Hindlimb muscle (tissue), 1 donor: ENCODE measurements at places on chromosomes 2 and 18. TPM values are rescaled to one million over a fixed set of nuclear protein-coding genes. Genes with fewer than 3 reads are reported as not detected.

Gene NRP2
- 11.1 TPM for polyA plus RNA-seq

Gene CAPN14
- polyA plus RNA-seq, result 0.09 TPM

Gene NCL
- 613 TPM for polyA plus RNA-seq

Gene RPS27A
- 1,898 TPM for polyA plus RNA-seq

Gene GPR75
- polyA plus RNA-seq, result 1.9 TPM

Gene SPEG
- polyA plus RNA-seq, result 208 TPM

Gene QPCT
- 8.4 TPM for polyA plus RNA-seq

Gene FOXI3
- 0.09 TPM for polyA plus RNA-seq

Gene SELENOI
- polyA plus RNA-seq, result 9.3 TPM

Gene DSG1
- 0.88 TPM for polyA plus RNA-seq

Gene HES6
- polyA plus RNA-seq, result 22.0 TPM

Gene EGR4
- polyA plus RNA-seq, result not detected

Gene STPG4
- polyA plus RNA-seq, result not detected

Gene CSRNP3
- 11.2 TPM for polyA plus RNA-seq

Gene AQP12B
- polyA plus RNA-seq, result 1.6 TPM

Gene CDK15
- polyA plus RNA-seq, result 2.9 TPM

Gene SLC4A5
- 2.9 TPM for polyA plus RNA-seq

Gene ALPG
- polyA plus RNA-seq, result not detected

Gene LTBP1
- 43.3 TPM for polyA plus RNA-seq

Gene PARD6G
- polyA plus RNA-seq, result 7.1 TPM

Gene FAM210A
- polyA plus RNA-seq, result 21.0 TPM

Gene GBX2
- polyA plus RNA-seq, result 0.22 TPM

Gene KLHL30
- polyA plus RNA-seq, result 25.9 TPM
